ENCODE measurements at places on chromosomes 6 and 20. TPM values are rescaled to one million over a fixed set of nuclear protein-coding genes. Genes with fewer than 3 reads are reported as not detected.

Gene MROH8
- 9.1 TPM for polyA plus RNA-seq

Gene MED20
- 40.2 TPM for polyA plus RNA-seq

Gene ESR1
- polyA plus RNA-seq: 2.7 TPM

Gene PTCRA
- 0.46 TPM for polyA plus RNA-seq

Gene RIMS1
- polyA plus RNA-seq: 2.2 TPM

Gene DOK5
- 8.4 TPM for polyA plus RNA-seq

Gene FOXP4
- 50.2 TPM for polyA plus RNA-seq

Gene ADGB
- polyA plus RNA-seq: 0.46 TPM

- DNase-seq: no peak
These were observed 255.5 kb downstream of the CDC5L start for GRCh38 chr6:44642870-44643522.

DNA sequence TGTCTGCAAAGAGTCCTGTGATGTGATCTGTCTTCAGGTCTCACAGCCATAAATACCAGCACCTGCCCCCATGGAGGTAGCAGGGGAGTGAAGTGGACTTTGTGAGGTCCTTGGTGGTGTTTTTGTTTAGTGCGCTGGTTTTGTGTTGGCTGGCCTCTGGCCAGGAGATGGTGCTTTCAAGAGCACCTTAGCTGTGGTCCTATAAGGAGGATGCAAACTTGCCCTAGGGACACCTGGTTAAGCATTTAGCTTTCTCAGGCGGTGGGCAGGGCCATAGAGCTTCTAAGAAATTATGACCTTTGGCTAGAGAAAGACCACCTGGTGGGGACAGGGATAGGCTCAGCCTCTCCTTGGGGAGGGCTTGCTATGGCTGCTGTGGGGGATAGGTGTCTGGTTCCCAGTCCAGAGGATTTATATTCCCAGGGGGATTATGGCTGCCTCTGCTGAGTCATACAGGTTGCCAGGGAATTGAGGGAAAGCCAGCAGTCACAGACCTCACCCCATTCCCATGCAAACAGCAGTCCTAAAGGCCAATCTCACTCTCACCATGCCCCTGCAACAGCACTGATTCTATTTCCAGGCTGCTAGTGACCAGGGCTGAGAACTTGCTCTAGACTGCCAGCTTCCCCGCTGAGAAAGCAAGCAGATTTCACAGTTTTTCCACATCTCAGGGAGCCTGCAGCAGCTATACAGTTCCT is 259.3 kb downstream of the TFAP2B start:
- DNase-seq: no peak

GRCh38 chr20:48824830-48825565 is 2.8 kb downstream of the PREX1 start:
- no peak for DNase-seq

- no peak for DNase-seq
These were observed 565.1 kb upstream of the FLRT3 start for GRCh38 chr20:14902432-14903089.

- no peak for DNase-seq
These were observed 125.5 kb downstream of the EPHA7 start for GRCh38 chr6:93293872-93294271.

DNA sequence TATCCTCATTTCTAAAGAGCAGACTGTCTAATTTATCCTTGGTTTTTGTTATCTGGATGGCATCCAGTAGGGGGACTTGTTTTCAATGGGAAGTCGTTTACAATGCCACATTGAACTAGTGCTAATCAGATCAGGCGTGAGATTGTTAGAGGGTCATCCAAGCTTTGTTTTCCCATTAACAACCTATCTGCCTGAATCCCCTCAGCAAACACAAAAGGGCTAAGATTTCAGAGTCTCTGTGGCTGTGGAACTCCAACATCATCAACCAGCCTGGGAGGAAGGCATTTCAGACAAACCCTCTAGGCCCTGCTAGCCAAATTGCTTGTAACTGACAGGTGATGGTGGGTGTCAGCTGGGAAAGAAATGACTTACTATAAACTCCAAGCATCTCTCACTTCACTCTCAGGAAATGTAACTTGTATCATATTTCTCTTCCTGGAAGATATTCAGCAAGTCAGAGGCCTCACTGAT is 47.7 kb downstream of the COL19A1 start:
- DNase-seq: no peak

DNA sequence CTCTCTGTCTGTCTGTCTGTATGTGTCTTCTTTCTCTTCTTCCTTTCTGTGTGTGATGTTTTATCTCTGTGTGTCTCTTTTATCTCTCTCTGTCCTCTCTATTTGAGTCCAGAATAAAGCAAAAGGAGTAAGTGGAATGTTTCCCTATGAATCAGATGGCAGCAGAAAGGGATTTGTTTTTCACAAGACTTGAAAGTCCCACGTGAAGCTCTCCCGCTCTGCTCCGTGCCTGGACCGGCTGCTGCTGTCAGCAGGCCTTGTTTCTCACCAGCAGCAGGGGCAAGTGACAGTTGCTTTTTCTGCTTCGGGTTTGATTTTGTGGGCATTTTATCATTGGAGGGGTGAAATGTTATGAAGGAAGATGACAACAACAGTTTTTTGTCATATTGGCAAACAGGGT is 212.7 kb downstream of the PACRG start:
- no peak for DNase-seq

DNA sequence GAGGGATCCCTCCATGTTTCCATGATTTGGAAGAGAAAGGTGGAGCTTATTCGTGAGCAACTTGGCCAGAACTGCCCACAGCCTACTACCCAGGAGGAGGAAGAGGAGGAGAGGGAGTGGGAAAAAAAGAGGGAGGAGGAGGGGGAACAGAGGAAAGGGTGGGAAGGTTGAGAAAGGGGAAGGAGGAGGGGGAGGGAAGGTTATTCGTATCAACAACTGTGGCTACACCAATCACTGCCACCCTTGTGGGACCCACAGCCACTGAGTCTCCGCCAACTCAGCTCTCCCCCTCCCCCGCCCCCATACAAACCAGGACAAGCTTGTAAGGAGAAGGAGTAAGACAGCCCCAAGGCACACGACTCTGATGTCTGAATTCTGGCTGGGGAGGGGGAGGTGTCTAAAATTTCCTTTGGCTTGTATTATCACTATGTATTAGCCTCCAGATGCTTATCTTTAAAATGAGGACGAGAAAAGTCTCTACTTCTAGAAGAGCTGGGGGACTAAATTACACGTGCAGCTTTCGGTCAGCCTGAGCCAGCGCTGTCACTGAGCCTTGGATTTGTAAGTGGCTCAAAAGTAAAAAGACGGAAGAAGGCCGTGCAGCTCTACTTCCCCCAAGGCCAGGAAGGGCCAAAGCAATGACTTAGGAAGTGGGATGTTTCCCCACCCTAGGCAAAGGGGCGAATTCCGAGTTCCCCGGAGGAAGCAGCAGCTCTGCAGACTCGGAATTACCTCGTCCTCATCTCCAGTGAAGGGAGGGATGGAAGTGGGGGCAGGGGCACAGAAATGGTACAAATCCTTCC is 1.0 kb downstream of the FKBP1A start:
- no peak for DNase-seq

DNA sequence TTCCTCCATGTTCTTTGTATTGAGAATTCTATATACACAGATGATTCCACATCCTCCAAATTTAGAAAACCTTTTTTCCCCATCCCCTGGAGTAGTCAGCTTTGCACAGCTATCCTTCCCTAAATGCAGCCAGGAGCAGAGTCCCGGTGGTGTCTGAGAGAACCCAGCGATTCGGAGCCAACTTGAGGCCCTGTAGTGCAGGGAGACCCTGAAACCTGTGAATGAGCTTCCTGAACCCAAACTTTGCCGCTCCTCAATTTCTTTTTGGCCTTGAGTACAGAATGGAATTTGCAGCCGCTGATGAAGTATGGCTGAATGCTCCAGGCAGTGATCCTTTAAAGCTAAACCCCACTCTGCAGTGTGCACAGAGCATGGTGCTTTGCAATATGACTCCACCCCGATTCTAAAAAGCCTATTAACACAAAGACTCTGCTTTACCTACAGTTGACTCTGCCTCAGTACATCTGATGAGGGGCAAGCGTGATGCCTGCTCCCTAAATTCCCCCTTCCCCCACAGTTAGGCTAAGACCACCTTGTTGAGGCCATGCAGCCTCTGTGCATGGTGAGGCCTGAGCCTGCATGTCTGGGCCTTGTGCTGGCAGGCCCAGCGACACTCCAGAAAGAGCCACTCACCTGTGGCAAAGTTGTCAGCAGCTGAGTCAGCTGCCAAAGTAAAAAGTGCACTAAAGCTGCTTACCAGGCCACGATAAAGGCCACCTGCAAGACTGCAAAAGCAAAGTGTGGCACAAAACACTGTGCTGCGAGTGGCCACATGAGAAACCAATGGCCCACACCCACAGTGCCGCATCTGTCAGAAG is 82.1 kb downstream of the PLEKHG1 start:
- DNase-seq: no peak

GRCh38 chr6:143490775-143491174 is 20.7 kb downstream of the FUCA2 start:
- DNase-seq: no peak

- DNase-seq: no peak
These were observed 33.3 kb downstream of the BEND3 start for GRCh38 chr6:107082045-107082444.

All from left renal cortex interstitium (tissue), 4 donors.